ENCODE measurements at places on chromosomes 5 and 9.
A peak's percentile ranks its signal among the peaks of the same experiment; 100 is the strongest.

DNA sequence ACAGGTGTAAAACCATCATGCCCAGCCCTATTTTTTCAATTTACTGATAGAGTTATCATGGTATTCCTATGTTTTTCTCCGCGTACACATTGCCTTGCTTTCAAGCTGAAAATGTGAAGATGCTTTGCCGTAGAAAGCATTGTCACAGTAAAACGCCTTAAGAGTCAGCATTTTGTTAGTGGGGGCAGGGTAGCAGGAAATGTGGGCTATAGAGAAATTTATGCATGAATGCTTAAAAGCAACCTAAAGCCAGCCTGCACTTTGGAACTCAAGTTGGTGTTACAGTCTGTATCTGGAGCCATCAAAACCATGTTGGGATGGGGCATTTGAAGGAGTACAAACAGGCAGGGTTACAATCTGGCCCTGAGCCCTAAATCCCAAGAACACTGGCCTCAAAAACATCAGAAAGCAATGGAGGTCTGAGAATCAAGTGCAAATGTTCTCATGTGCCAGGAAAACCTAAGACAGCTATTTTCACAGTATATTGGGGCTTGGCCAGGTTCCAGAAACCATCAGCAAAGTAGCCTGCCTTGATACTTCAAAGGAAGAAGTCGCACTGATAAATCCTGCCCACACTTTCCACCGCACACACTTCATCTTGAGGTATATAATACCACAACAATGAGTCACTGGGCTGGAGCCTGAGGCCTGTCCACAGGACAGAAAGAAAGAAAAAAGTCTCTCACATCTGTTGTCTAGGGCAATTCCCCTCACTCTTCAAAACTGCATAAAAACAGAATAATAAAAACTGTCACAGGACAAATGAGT is 313.8 kb downstream of the ENC1 start:
- peak; percentile 93 for DNase-seq

DNA sequence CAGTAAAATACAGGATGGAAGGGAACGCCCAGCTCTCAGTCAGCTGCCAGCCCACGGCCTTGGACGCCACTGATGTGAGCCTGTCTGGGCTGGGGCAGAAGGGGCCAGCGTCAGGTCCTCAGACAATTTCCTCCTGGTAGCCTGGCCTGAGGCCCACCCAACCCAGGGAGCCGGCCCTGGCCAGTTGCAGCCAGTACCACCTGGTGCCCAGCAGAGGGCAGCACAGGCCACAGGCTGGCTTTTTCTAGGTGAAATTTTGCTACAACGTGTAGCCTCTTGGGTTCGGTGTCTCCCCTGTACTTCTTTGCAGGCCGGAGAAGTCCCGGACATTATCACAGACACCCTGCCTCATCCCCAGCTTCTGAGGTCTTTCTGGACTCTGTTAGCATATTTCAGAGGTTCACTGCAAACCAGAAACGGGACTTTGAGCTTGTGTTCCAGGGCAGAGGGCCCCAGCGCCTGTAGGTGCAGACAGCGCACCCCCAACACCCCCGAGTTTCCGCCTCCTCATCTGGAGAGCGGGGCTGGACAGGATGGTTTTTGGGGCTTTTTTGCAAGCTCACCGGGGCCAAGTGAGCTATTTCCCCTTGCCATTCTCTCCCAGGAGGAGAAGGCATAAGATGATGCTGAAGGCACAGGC is 45.9 kb upstream of the KCNMB1 start:
- peak; percentile 38 for DNase-seq

- DNase-seq, result peak; percentile 91
These were observed at the start of gene PURA for GRCh38 chr5:140113699-140114263. Gene PURA (plus strand): TSS chr5:140114109. CDS start chr5:140114182, 73 bp downstream.

- no peak for DNase-seq
These were observed 122.1 kb downstream of the WNK2 start for GRCh38 chr9:93306081-93306480.

DNA sequence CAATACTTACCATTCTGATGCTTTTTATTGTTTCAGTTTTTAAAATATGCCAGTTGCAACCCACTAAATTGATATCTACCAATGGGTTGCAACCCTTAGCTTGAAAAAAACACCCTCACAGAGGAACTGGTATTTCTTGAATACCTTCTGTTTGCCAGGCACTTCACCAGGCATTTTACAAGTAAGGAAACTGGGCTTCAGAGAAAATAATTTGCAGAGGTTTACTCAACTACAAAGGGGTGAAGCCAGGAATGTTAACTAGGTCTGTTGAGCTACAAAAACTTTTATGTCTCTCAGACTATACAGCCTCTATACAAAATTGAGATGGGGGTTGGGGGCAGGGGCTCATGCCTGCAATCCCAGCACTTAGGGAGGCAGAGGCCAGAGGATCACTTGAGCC is 65.0 kb downstream of the STX17 start:
- no peak for DNase-seq

DNA sequence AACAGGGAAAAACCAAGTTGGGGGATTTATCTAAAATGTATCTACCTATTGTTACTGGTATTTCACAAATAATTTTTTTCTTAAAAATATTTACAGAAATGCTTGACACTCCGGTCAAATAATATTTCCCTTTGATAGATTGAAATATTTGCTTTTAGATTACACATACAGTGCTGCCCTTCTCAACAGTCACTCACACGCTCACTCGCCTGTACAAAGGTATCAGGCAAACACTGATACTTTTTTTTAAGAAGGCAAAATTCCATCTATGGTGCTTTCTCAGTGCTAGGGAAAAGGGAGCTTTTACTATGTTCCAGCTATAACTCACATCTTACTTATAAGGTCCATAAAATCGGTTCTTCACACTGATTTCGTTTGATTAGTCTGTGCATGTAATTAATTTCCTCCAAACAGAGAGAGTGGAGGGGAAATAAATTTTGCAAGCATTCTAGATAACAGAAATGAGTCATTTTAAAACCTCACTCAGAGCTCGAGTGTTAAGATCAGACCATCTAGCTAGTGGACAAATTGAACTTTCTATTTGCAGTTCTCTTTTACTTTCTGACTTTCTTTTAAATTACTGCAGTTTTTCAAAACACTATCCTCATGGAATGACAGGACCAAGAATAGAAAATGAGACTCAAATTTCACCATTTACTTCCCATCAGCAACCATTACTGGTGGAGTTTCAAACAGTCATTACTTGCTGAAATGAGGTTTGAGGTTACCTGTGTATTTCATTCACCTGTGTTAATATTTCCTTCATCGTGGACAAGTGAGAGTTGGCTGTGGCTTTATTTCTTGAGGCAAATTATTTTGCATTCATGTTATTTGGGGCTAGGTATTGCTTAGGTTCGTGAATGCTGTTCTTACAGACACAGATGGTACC is 273.2 kb downstream of the RAB3C start:
- DNase-seq, result no peak

DNA sequence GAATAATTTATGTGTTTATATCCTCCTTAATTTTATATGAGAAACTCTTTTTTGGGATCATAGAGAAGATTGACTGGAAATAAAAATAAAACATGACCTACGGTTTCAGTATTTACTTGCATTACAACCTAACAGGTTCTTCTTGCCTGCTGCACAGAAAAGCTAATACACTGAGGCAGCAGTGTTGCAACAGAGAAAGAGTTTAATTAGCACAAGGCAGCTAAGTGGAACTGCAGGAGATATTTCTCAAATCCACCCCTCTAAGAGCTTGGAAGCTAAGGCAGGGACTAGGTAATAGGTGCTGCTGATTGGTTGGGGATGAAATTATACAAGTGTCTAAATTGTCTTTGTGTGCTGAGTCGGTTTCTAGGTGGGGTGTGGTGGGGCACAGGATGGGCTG is 380.9 kb downstream of the DIRAS2 start:
- no peak for DNase-seq

DNA sequence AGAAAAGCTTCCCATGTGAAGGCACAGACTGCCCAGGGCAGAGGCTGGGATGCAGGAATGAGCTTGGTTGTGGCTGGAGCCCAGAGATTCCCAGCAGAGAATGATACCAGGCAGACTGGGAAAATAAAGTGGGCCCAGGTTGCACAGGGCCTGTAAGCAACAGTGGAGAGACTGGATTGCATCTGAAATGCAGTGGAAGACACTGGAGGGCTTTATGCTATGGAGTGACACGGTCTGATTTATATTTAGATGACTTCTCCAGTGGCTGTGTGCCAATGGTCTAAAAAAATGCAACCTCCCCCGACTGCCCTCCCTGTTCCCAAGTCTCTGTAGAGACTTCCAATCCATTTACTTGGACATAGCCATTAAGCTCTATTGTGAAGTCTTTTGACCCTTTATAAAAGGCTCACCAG is 951.1 kb upstream of the DMAC1 start:
- peak; percentile 19 for DNase-seq

DNA sequence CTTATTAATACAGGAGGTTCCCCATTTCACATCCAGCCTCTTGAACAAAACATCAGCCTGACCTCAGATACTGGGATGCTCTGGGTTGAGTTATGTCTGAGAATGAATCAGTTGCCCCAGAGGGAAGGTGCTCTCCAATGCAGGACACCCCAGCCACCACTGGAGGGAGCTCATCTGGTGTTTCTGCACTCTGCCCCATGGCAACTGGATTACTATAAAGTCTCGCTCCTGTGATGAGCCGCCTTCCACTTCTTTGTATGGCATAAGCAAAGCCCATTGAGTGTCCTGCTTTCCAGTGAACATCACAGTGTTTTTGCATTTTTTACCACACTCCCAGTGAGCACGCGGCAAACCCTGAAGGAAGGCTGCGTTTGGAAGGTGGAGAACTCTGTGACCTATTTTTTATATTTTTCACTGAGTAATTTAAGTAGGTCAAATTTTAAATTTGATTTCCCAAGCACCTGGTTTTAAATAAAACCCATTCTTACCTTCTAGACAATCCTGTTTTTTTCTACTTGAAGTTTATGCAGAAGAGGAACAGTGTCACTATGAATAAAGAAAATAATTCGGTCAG is 176.9 kb upstream of the WWC1 start:
- DNase-seq, result peak; percentile 3

DNA sequence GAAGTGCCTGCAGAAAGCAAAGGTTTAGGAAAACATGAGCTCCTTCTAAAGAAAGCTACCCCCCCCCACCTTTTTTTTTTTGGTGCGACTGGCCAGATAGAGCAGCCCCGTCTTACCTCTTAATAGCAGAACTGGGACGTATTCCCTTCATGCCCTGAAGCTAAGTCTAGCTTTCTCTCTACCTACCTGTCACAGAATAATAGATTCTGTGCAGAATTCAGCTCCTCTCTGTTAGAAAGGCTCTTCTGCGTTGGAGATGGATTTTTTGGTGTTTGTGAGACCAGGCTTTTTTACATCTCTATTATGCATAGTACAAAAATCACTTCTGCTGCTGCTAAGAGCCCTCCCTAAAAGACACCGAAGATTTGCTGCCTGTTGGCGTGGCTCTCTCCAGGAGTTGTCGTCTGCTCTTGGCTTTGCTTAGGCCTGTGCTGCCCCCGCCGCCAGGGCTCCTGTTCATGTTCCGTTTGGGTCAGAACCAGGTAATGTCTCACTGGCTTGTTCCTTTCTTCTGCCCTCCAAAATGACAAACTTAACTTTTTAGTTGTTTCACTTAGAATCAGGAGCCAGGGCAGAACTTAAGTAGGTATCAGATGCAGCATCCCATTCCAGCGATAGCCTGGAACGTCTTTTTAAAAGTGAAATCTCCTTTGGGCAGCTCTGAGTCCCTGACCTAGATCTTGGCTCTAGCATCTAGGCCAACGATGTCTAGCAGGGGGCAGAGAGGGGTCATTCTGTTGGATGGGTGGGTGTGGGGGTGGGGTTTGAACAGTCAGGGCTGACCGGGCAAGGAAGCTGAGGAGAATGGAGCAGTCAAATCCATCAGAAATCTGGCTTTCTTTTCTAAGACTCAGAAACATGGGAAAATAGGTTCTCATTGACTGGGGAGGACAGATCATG is 2.5 kb downstream of the TRIO start:
- DNase-seq, result no peak

- no peak for DNase-seq
These were observed 720 bp downstream of the NOTCH1 start for GRCh38 chr9:136544964-136545691.

DNA sequence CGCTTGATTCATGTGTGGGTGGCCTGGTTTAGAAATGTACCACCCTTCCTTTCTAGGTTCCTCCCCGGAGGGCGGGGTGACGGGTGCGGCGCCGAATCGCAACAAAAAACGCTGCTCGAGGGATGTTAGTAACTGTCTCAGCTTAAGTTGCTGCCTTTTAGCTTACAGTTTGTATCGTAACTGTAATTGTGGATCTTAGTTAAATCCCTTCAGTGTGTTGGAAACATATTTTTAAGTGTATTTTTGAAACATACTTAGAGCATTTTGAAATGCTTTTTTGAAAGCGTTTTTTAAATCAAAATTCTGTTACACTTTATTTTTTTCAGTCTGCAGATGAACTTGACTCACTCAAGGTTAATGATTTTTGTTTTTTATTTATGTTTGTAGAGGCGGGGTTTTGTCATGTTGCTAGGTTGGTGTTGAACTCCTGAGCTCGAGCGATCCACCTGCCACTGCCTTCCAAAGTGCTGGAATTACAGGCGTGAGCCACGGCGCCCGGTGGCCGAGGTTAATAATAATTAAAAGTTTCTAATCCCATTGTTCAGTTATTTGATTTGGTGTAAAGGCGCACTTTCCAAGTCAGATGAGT is 997 bp upstream of the CHD1 start:
- no peak for DNase-seq

DNA sequence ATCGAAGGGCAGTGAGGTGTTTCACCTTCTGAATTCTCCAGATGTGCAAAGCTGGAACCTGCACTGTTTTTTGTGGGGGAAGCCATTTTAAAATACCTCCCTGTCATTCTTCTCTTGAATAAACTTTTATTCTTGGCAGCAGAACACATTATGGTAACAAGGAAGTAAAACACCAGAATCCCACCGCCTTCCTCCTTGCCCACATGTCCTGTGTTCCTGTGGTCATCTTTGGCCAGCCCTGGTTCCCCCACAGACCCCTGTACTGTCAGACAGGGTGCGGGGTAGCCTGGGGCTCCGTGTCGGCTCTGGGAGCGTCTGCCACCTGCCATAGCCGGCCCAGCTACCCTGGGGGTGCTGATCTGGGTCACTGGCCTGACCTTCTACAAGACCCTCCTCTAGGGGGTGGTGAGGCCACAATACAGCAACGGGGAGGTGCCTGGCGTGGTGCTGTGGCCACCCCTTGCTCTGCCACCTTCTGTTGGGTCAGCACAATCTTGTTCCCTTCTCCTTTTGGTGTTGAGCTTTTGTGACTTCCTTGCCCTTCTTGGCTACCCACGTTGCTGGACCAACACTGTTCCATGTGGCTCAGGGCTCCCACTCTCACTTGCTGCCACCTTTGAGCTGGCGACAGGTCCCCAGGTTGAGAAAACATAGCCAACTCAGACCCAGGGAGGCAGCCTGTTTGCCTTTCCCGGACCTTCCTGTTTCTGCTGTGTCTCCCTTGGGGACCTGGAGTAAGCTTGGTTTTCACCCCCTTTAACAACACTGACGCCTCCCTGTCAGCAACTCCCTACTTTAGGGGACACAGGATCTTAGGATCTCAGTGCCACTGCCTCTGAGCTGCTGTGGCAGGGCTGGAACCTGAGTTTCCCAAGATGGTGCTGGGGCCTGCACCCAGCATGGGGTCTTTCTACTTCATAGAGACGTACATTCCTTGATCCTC is 4.8 kb downstream of the WNK2 start:
- no peak for DNase-seq

- DNase-seq, result no peak
These were observed 49.0 kb downstream of the CDO1 start for GRCh38 chr5:115767424-115767823.
